ENCODE measurements at places on chromosomes 11 and 22.
A peak's percentile ranks its signal among the peaks of the same experiment; 100 is the strongest.

DNA sequence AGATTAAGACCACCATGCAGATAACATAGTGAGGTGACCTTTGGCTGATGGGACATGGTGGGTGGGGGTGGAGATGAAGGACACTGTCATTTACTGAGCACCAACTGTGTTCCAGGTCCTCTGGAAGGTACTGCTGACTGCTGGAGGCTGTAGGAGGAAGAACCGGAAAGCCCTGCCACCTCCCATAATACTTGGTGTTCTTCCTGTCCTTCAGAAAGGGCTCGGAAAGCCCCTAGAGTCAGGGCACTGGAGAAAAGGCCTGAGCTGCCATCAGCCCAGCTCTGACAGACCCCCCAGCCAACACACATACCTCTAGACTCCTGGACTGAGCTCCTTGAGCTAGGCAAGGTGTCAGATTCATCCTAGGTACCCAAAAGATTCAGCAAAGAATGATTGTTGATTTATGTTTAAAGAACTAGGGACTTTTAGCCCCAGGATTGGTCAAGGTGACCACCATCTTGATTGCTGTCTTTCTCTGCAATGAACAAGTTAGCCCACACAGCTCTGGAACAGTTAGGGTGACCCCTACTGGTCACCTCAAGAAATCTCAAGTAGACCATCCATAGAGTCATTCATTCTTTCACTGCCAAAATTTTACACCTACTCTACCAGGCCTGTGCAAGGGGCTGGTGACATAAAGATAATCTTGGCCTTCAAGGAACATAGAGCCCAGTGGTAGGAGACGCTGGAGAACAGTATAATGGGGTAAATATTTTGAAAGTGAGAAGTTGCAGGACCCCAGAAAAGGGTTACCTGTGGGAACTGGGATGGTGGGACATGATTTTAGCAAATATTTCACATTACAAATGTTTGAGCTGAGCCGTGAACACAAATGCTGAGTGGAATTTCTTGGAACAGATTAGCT, 39.4 kb downstream of the IRAG1 start:
- no peak for DNase-seq

DNA sequence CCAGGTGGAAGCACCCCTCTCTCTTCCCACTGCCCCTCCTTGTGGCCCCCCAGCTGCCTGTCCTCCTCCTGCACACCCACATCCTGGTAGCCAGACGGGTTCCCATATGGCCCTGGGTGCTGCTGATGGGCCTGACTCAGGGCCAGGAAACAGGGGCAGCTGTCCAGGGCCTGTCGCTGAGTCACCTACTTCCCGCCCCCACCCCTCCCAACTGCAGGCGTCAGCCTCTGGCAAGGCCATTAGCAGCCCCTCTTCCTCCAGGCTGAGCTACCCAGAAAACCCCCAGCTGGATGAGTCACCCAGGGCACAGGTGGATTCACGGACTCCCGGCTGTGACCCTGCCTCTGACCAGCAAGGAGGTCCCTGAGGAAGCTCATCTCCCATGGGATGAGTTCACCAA, 6.9 kb upstream of the GAL start:
- peak; percentile 36 for DNase-seq

DNA sequence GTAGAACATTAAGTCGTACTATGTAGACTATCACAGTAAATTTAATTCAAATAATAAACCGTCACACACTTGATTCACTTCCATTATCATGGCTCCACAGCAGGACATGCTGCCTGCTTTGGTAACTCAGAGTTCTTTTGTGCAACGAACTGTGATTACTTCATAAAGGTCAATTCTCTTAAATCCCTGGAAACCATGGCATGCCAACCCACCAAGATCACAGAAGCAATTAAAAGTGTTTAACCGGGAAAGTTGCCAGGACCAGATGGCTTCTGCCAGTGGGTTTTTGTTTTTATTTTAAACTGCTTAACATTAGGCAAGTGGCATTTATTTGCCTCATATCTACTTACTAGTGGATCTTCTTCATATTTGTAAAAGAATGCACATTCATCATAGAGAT, 1162.1 kb downstream of the DLG2 start:
- no peak for DNase-seq

DNA sequence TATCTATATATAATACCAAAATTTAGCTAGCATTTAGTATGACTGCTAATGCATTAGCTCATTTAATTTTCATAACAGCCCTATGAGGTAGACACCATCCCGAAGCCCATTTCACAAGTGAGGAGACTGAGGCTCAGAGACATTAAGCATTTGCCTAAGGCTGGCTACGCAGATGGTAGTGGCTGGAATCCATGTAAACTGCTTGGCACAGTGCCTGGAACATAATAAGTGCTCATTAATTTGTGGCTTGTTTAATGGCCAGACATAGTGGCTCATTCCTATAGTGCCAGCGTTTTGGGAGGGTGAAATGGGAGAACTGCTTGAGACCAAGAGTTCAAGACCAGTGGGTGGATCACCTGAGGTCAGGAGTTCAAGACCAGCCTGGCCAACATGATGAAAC, 17.8 kb upstream of the TP53I11 start:
- DNase-seq, result no peak

GRCh38 chr11:38411149-38411548, 1813.1 kb upstream of the RAG2 start:
- DNase-seq, result no peak

DNA sequence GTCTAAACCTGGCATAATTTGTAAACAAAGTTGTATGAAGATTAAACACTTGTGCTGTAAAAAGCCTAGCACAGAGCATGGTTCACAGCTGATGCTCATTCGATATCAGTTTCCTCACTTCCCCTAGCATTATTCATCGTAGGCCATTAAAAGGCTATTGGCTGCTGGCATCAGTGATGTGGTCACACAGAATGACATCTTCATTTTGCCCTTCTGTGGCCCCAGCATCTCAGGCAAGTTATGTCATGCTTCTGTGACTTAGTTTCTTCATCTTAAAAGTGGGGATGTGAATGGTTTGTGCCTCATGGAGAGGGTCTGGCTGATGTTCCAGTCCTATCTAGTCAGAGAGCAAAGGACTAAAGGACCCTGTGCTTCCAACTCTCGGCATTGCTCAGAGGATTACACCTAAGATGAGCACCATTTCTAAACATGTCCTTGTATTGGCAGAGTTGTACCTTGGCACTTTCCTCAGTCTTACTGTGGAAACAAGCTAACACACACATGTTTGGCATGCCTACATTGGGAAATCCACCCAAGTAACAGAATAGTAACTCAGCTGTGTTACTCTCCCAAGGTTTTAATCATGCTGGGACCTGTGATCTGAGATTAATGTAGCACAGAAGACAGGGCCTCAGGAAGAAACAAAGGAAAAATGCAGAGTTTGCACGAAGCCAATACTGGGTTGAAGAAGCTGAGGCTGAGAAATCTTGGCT, 83.5 kb upstream of the OR9Q1 start:
- DNase-seq, result no peak

DNA sequence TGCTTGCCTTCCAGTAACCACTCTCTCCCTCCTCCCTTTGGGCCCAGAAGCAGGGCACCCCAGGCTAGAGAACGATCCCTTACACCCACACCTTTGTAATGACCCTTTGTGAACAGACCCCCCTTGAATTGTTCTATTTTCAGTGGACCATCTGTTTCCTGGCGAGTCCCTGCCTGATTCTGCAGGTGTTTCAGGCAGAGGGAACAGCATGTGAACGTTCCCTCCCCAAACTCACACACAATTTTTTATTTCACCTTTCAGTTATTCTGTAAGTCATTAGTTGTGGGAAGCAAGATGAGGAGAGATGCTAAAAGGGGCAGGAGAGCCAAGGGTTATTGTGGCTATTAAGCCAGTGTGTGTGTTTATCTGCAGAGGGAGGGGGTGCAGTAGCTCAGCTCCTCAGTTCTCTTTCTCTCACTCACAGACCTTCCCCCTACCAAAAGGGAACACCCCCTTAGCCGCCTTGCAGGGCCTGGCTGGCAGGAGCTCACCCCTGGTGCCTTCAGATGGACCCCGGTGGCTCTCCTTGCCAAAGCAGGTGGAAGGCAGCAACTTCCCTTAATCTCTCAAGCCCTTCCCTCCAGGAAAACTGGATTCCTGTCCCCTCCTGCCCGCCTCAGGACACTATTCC, 64.8 kb upstream of the SPON1 start:
- no peak for DNase-seq

DNA sequence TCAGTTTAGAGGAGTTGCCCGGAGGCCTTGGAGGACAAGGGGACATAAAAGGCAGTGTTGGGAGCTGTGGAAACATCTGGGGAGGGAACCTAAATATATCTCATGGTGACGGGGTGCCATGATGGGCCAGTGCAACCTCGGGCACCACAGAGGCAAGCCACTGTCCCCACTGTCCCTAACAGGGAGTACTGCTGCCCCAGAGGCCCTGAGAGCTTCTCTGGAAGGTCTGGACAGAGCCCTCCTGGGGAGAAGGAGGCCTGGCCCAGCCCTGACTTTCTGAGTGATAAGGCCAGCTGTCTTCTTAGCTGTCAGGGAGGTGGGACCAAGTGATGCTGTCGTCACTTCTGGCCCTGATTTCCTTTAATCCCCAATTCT, 5.5 kb upstream of the P2RY6 start:
- DNase-seq, result no peak

DNA sequence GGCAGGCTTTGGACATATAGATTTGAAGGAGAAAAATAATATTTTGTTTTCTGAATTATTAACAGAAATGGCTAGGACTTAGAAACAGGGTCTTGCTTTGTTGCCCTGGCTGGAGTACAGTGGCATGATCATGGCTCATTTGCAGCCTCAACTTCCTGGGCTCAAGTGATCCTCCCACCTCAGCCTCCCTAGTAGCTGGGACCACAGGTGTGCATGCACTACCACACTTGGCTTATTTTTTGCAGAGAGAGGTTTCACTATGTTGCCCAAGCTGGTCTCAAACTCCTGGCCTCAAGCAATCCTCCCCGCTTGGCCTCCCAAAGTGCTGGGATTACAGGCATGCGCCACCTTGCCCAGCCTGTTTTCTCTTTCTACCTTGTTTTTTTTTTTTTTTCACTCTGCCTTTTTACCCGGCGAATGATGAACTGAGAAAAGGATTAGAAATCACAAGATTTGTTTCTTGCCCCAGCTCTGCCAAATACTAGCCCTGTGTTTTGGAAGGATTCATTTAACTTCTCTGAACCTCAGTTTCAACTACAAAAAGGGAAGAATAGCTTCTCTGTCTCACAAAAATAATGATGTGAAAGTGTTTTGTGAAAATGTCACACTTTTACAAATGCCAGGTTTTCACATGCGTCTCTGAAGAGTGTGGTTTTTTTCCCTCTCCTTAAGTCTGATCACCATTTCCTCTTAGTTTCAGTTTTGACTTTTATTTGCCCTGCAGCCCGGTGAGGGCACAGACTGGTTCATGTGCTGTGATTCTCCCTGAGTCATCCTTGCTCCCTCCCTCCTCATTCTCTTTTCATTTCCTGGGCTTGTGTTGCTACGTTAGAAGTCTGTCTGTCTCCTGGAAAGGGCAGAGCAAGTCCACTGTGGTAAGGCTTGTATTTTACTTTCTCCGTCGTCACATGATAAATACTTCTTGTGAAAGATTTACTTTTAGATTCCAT, 67.7 kb downstream of the BCL2L13 start:
- DNase-seq, result peak; percentile 71

DNA sequence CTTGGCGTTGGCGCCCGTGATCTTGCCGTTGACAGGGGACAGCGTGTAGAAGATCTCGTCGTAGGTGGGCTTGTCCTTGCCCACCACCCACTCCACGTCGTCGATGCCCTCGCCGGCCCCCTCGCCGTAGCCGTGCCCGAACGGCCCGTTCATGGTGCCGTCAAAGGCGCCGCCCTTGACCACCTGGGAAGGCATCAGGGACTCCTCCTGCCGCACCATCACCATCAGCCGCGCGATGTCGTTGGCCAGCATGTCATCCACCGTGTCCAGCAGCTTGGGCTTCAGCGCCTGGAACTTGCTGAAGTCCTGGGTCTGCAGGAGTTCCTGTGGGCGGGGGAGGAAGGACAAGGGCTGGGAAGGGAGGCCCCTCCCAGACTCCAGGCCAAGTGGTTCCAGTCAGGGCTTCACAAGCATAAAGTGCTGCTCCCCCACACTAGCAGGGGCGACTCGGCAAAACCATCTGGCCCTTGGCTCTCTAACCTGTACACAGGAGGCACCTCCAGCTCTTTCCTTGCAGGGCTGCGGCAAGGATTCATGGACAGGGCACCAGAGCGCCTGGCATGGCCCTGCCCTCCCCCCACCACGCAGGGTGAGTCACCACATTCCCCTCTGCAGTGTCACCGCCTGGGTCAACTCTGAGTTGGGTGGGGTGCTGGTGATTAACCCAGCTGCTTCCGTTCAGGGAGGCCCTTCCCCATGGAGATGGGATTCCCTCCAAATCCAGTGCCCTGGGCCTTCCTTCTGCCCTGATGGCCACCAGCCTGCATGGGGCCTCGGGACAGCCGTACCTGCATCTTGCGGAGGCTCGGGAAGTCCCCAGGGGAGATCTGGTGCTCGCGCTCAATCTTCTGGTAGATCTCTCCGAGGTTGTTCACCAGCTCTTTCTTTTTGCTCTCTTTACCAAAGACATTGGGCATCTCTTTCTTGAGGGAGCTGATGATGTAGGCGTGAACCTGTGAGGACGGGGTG, 10.4 kb upstream of the CDC42BPG start:
- DNase-seq, result no peak

DNA sequence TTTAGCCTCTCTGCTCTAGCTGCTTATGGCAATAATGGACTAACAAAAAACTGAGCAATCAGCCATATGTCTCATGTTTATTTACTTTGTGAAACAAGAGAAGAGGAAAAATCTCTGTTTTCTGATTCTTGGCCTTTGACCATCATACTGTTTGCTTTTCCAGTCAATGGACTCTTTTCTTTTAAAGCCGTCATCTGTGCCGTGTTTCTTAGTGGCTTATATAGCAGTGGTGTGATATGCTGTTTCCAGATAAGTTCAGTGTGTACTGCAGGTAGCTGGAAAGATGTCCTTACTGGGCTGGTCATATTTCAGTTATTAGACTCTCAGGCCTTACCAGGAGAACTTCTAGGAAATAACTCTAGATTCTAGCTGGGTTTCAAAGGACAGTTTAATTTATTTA, 33.6 kb upstream of the TECTA start:
- no peak for DNase-seq

- DNase-seq, result no peak
Measured at GRCh38 chr11:73189315-73189714, 28.8 kb upstream of the P2RY2 start.

GRCh38 chr22:21041937-21042336, 3.8 kb upstream of the LRRC74B start:
- DNase-seq, result no peak

DNA sequence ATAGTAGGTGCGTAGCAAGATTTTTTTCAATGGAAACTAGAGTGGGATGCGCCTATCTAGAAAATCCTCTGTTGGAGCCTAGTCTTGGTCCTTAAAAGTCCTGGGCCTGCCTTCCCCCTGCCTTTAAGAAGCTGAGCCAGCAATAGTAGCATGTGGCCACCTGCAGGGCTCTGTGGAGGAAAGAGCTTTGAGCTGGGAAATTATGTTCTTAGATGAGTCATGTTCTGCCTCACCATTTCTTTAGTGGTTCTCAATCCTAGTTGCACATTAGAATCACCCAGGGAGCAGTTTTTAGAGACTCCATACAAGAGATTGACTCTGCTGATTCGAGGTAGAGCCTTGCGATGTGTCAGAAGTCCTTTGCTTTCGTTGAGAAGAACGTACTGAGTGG, 133.5 kb downstream of the COMMD9 start:
- no peak for DNase-seq

All from astrocyte of the cerebellum (primary cell).